ENCODE measurements at places on chromosomes 1 and 21.

DNA sequence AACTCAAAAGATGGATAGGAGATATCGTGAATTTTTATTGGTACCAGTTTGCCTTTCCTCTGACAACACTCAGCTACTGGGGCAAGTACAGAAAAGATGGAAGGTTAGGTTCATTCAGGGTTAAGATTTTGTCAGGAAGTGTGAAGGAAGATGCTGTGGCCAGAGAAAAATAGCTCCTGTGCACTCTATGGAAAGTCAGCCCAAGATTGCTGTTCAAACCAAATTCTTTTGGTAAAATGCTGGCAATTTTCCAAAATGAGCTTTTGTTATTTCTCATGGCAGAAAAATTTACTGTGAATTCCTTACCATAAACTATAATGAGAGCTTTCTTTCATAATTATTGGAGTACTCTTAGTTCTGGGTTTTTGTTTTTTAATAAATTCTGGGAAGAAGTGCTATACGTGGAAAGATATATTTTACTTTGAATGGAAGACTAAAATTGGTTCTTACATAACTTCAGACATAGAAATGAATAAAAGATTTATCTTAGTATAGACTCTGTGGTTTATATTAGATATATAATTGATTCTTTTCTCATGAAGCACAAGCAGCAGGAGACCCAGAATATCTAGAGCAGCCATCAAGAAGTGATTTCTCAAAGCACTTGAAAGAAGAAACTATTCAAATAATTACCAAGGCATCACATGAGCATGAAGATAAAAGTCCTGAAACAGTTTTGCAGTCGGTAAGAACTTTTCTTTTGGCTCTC lies 112.2 kb downstream of the USP25 start:
- DNase-seq: no peak

DNA sequence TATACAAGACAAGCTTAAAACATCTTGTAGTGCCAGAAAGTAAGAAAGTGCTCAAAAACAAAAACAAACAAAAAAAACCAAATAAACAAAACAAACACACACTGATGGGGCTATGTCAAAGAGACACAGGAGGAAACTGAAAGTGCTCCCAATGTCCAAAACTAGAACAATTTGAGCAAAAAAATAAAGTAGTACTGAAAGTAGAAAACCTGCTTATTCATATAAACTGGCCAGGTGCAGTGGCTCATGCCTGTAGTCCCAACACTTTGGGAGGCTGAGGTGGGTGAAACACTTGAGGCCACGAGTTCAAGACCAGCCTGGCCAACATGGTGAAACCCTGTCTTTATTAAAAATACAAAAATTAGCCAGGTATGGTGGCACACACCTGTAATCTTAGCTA lies 129.9 kb downstream of the GLUL start:
- no peak for DNase-seq

DNA sequence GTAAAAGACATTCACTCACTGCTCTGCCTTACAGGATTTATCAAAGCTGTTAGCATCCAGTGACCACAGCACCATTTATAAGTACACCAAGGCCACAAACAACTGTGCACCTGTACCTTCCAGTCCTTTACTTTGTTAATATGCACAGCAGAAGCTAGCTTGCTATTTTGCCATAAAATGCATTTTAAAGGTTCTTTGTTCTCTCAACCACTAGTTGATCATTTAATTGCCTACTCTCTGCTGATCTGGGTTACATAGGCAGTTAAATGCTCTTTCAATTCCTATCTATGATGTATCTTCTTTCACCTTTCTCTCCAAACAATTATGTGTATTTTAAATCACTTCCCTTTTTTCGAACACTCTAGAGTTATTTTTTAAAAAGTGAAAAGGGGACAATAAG lies 126.4 kb downstream of the SIPA1L2 start:
- no peak for DNase-seq

- DNase-seq: no peak
These were observed 263.5 kb downstream of the SETD4 start for GRCh38 chr21:35796844-35797243.

- no peak for DNase-seq
These were observed 13.2 kb upstream of the CEP350 start for GRCh38 chr1:179941454-179941853.
